Epithelial cell of proximal tubule (primary cell): ENCODE measurements at places on chromosomes 3 and 15. TPM values are rescaled to one million over a fixed set of nuclear protein-coding genes. Genes with fewer than 3 reads are reported as not detected.

CDC25A gene
- total RNA-seq, result 30.8 and 49.3 TPM in 2 replicates

DLEC1 gene
- total RNA-seq, result not detected in 2 replicates

PAK6 gene
- 4.5 and 7.1 TPM in 2 replicates for total RNA-seq

OR5H14 gene
- not detected in 2 replicates for total RNA-seq

VWA5B2 gene
- not detected in 2 replicates for total RNA-seq

EXD1 gene
- total RNA-seq, result not detected in 2 replicates

DAZL gene
- not detected in 2 replicates for total RNA-seq

TRPC1 gene
- 6.9 and 20.0 TPM in 2 replicates for total RNA-seq

PAQR5 gene
- total RNA-seq, result 9.5 and 10.1 TPM in 2 replicates

CD276 gene
- total RNA-seq, result 151 and 189 TPM in 2 replicates

C3orf49 gene
- total RNA-seq, result not detected in 2 replicates

GRCh38 chr3:29696311-29696710, 415.4 kb downstream of the RBMS3 start:
- no peak for DNase-seq

DNA sequence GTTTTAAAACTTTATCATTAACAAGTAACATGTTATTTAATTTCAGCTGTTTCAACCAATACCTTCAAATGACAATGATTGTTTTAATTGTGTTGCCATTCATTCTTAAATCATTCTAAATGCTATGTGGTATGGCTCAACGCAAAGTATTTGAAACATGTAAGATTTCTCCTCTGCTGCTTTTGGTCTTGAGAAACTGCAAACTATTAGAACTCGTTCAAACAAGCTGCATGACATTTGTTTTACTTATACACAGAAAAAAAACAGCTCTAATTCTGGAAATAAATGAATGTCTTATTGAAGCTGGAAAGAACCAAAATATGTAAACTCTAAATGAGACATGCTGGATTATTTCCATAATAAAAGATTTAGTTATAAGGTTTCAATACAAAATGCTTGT, 29.3 kb downstream of the FBN1 start:
- DNase-seq, result no peak

DNA sequence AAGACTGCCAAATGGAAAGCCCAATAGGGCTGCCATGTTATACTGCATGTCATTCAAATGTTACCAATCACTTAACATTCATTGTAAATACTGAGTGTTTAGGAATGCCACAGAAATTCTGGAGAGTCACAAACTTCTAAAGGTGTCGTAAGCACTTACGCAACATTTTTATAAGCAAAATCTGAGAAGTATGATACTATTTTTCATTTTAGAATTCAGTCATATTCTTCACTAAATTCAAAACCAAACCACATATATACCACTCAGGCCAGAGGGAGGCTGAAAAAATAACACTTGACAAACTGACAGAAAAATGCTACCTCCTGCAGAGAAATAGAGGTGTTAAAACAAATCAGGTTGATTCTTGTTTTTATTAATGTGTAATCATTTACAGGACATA, 89.8 kb downstream of the THBS1 start:
- peak; percentile 18 for DNase-seq

- DNase-seq, result peak; percentile 67
Measured at GRCh38 chr3:125318167-125318865, 56.8 kb downstream of the ZNF148 start.

GRCh38 chr3:14472471-14473351, 67.4 kb downstream of the GRIP2 start:
- DNase-seq, result peak; percentile 88

- no peak for DNase-seq
Measured at GRCh38 chr15:51621155-51621765, 1.3 kb downstream of the DMXL2 start.

DNA sequence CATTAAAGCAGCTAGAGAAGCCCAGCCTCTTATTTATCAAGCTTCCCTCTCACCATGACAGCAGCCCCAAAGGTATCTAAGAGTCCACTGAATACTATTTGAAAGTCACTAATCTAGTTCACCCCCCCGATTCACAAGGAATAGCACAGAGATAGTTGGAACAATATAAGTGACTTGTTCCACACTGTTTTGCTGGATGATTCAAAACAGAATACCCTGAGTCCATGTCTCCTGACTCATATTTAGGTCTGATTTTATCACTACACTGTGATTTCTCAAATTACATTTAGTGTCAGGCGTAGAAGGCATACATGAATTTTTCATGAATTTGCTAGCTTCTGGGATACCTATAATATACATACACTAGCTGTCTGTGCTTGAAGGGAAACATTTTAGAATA, 18.7 kb upstream of the EOGT start:
- DNase-seq, result no peak

- DNase-seq, result no peak
Measured at GRCh38 chr3:66577426-66578203, 76.8 kb upstream of the LRIG1 start.

DNA sequence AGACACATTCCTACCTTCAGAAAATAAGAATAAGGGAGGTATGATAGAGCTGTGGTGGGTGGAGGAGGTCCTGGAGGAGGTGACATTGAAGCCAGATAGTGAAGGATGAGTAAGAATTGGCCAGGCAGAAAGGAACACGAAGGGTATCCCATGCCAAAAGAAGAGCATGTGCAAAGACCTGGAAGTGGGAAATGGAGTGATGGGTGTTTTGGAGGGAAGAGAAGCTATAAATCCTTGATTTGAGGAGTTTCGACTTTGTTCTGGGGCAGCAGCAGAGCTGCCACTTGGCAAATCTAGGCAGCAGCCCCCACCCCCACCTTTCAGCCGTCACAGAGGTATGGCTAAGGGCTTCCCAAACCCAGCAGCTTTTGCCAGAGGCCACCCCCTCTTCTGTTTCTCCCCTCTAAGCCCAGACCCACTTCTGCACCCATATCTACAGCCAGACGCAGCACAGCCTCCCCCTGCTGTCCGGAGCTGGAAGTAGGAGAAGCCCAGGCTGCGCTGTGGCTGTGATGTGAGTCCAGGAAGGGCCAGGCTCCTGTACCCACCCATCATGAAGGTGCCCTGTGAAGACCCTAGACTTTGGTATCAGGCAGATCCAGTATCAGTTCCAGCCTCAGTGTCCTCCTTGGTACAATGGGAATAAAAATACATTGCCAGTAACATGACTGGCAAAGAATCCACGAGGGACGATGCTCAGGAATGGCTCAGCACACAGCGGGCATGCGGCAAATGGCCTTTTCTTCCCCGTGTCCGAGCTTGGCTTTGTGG, 188.7 kb upstream of the LINGO1 start:
- no peak for DNase-seq

GRCh38 chr3:194382196-194382891, 12.8 kb upstream of the LRRC15 start:
- DNase-seq, result no peak

DNA sequence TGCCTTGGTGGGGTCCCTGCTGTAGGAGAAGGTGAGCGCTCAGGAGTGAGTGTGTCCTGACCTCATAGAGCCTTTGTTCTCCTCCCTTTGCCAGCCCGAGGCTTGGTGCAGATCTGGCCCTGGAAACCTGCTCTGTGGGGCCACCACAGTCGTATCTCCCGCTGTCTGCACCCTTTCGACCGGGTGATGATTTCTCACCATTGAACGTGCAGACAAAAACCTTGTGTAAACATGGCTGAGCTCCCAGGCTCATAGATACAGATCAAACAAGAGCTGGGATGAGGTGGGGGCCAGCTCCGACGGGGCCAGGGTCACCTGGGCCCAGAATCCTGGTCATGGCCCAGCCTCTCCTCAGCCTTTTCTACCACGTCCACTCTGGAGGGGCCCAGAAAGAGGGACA, 34.6 kb upstream of the ESYT3 start:
- no peak for DNase-seq

DNA sequence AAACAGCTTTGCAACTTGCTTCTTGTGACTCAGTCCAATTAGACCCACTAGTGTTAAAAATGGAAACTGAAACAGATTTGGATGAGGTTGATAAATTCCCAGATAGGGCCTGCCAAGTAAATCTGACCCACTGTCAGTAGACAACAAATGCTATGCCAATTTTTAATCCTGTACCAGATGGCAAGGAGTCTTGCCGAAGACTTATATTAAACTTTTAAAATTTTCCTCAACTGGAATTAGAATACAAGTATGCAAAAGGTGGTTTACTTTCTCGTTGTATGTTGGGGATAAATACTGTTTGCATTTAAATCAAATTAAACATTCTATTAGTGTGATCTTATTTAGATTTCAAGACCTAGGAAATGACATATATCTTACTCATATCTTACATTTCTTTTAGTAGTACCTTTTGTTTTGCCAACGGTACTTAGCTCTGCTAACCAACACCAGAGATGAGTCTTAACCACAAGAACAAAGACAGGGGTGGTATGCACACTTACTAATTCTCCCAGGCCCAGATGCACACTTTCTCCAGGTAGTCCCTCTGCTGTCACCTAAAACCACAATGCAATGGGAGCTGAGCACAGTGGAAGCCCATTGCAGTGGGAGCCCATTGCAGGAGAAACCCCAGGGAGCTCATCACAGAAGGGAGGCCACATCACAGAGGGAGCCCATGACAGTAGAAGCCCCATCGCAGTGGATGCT, 77.8 kb downstream of the WWTR1 start:
- no peak for DNase-seq

GRCh38 chr3:180322829-180323228, 279.1 kb upstream of the TTC14 start:
- no peak for DNase-seq

DNA sequence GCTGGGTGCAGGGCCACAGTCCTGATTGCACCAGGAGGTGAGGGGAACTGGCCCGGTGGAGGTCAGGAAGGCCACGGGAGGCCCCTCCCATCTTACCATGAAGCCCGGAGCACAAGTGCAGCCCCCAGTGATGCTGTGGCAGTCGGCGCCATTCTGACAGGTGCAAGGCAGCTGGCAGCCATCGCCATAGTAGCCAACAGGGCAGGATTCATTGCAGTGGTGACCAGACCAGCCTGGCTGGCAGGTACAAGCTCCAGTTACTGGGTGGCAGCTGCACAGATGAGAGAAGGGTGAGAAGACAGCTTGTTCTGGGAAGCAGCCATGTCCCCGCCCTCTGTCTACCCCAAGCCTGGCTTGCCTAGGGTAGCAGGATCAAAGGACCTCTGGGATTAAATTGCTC, 88.2 kb downstream of the RAB11A start:
- no peak for DNase-seq

- no peak for DNase-seq
Measured at GRCh38 chr15:88166082-88166993, 90.2 kb downstream of the NTRK3 start.

DNA sequence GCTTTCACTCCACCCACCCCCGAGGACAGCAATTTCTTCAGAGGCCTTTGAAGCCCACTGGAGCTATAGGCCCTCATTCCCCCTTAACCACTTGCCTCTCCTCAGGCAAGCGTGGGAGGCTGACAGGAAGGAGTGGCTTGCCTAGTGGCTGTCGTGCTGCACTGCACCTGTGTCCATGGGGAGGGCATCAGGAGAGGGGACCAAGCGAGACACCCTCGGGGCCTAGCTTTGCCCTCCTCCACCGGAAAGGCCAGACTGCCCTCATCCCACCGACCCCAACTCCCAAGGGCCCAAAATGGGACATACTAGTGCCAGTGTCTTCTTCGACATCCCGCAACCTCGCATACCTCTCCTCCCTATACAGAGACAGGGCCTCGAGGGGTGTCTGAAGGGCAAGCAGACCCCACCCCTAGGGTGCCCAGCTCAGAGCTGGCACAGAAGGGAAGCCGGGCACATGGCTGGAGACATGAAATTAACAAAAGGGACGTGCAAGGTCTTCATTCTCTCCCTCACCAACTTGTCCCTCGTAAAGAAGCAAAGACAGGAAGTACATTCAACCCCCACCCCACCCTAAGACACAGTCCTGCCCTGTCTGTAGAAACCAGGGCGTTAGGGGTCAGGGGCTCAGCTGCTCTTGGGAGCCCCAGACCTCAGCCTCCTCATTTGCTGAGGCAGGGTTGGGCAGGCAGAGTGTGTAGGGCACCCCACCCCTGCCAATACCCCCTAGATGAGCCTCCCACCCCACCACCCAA, 24.3 kb downstream of the VIPR1 start:
- no peak for DNase-seq

- no peak for DNase-seq
Measured at GRCh38 chr3:10600296-10600714, 94.9 kb upstream of the ATP2B2 start.

DNA sequence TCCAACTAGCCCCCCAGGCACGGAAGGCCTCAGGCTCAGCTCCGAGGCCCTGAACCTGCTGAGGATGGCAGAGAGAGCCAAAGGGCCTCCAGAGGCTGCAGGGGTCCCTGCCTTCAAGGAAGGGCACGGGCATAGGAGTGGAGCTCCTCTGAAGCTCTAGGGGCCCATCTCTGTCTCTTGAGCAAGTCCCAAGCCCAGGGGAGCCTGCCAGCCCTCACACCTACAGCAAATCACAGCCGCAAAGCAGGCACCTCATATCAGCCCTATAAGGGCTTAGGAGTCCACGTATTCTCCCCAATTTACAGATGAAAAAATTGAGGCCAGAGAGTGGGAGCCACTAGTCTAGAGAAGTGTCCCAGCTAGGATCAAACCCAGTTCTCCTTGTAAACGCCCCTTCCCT, 14.2 kb downstream of the PSTPIP1 start:
- DNase-seq, result no peak

DNA sequence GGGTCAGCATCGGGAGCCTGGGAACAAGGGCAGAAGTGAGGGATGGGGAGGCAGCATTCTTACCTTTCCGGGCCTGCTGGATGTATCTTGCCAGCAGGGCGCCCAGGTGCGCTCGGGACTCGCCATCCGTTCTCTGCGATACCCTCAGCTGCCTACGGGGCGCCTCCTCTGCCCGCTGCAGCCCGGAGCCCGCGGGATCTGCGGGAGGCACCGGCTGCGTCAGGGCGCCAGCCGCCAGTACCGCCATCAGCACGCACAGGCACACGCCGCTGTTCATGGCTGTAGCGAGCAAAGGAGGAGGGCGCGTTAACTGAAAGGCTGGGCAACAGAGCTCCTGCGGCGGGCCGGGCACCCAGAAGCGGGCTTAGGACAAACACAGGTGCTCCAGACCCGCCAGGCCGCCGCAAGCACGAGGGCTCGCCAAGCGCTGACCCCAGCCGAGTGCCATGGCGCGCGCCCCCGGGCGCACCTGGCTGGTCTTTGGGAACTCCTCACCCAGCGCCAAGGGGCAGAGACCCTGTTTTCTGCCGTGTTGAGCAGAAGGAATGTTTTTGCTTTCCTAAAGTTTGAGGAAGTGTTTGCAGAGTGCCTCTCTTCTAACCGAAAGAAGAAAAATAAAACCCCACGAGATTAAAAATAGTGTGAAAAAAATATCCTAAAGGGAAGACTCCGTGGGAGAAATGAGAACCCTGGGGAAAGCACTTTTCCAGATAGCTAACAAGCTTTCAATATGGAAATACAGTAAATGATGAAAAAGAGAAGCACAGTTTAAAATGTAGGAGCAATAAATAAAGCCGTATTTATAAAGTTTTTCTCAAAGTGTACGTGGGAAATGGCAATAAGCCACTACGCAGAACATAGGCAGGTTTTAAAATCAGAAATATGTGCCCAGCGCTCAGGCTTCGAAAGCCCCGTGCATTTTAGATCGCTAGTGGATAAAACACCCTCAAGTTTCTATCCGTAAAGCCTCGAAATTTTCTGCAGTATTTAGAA, 2.3 kb downstream of the CCK start:
- DNase-seq, result no peak
